ENCODE measurements at places on chromosomes 7 and 10.
A peak's percentile ranks its signal among the peaks of the same experiment; 100 is the strongest.

GRCh38 chr10:5364374-5364773 is 392 bp upstream of the UCN3 start:
- no peak for DNase-seq

- no peak for DNase-seq
Observed at GRCh38 chr7:7581531-7582179, 15.0 kb downstream of the MIOS start.

DNA sequence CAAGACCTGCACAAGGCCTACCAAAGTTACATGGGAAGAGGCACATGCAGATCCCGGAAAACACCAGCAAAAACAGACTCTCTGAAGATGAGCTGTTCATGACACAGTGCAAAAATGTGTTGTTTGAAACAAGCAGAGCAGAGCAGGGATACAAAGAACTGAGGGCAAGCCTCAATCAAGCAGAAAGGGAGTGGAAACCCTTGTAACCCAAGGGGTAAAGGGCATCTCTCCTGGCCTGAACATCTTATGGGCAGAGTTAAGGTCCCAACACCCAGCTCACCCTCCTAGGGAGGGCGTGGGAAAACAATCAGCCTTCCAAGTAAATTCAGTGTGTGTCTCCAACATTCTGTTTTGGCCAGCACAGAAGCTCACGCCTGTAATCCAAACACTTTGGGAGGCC is 10.5 kb downstream of the PSPH start:
- no peak for DNase-seq

DNA sequence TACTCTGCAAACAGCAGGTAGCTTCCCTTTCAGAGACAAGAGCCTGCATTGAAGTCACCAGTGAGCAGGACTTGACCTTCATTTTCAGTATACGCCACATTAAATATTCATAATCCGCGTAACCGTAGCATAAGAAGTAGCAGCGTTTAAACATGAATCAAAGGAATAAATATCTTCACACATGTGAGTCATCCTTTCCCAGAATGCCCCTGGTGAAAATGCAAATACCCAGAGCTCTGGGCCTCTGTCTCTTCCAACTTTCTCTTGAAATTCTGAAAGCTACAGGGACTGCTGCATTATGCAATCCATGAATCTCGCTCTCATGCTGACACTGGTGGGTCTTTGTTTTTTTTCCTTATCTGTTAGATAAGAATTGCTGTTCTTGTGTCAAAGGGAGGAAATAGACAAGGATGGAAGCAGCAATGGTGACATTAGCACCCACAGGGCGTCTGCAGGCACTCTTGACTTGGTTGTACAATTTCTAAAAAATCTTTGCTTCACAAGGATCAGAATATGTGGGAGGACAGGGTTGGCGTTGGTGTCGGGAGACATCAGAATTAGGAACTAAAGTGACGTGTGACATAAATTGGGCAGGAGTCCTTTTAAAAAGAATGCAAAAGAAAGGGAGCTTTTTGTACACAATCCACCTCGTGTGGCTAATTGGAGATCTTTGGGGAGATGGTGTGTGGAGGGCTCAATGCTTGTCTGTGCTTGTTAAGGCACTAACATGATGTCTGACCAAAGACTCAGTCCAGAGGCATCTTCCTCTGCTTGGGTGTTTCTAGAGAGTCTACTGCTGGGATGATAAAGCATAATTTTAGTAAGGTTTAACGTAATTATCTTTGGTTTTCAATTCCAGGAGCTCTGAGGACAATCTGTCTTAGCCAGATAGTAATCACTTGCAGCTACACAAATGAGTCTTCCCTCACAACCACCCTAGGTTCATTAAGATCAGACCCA is 390.3 kb downstream of the KCNMA1 start:
- DNase-seq = peak; percentile 84

DNA sequence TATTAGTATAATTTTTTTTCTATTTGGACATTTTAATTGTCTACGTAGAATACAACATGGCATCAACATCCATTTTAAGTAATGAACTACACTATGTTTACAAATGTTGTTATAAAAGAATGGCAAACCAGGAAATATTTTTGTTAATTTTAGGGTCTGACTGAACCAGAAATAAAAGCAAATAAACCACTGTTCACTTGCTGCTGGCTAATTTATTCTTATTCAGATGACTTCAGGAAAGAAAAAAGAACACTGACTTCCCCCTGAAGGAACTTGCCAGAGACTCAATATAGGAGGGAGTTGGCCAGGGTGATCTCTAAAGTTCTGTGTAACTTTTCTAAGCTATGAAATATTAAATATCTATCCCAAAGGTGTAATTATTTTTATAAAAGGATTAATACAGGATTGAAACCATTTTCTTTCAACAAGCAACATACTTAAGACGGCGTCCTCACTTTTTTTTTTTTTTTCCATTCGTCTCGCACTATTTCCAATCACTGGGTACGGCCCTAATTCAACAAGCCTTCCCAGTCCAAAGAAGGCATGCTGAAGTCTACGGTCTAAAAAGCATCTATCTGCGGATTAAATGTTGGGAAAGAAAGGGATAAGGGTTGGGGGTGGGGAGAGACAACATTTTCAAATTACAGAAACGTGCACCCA is 1.2 kb downstream of the USP6NL start:
- peak; percentile 12 for DNase-seq

All from A172 (cell line).